ENCODE measurements at places on chromosomes 7 and 10. TPM values are rescaled to one million over a fixed set of nuclear protein-coding genes. Genes with fewer than 3 reads are reported as not detected.

GRCh38 chr7:131623154-131623553 lies 66.7 kb upstream of the PODXL start:
- DNase-seq: no peak

GRCh38 chr7:28163949-28164348 lies 16.6 kb downstream of the JAZF1 start:
- DNase-seq: no peak

Gene CCZ1
- 72.5 TPM for polyA plus RNA-seq

Gene FZD1
- polyA plus RNA-seq: 63.5 TPM

Gene SRI
- polyA plus RNA-seq: 179 TPM

GRCh38 chr7:38242814-38243213 lies 30.6 kb downstream of the TARP start:
- DNase-seq: no peak

- DNase-seq: peak; percentile 81
These were observed 527 bp downstream of the AKR1B1 start for GRCh38 chr7:134458341-134458805.

Gene OR2A12
- polyA plus RNA-seq: 0.07 TPM

GRCh38 chr10:111080224-111080623 lies 3.4 kb downstream of the ADRA2A start:
- no peak for DNase-seq

- no peak for DNase-seq
These were observed 143.0 kb downstream of the PLXNA4 start for GRCh38 chr7:132433301-132433700.

Gene ANKRD61
- 4.0 TPM for polyA plus RNA-seq

DNA sequence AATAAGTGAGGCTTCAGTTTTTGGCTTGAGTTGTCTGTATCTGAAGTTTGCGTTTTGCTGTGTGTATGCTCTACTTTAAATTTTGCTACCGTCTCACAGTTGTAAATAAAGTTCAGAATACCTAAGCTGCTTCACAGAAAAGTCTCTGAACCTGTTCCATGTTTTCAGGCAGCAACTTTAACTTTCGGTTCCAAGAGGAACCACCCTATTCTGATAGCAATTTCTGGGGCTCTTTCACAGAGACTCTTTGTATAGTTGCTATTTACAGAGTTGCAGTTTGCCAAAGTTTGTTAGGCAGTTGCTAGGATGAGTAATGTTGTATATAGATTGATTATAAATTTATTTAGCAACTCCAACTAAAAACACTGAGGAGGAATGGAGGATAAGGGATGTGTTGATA lies 5.7 kb downstream of the FAM221A start:
- no peak for DNase-seq

- DNase-seq: no peak
These were observed 39.9 kb downstream of the APBB1IP start for GRCh38 chr10:26478061-26478460.

GRCh38 chr10:62333988-62334682 lies 40.0 kb upstream of the ZNF365 start:
- DNase-seq: no peak

DNA sequence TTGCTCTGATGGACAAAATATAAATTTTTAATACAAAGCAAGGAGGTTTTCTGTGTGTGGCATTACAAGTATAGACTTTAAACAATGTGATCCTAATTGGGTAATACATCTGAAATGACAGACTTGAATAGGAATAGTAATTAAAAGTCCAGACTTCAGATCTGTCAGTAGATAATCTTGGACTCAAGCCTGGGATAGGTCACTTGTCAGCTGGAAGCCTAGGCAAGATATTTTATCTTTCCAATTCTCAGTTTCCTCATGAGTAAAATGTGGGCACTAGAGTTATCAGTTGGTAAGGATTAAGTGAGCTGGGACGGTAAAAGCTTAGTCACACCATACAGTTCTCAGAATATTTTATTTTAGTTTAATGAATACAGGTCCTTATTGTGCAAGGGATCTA lies 10.4 kb upstream of the ZMYND11 start:
- DNase-seq: no peak

All from left lung (tissue), 14 donors.